ENCODE measurements at places on chromosomes 1 and 21.

GRCh38 chr21:27649762-27650161 is 682.9 kb upstream of the ADAMTS5 start:
- DNase-seq = no peak

DNA sequence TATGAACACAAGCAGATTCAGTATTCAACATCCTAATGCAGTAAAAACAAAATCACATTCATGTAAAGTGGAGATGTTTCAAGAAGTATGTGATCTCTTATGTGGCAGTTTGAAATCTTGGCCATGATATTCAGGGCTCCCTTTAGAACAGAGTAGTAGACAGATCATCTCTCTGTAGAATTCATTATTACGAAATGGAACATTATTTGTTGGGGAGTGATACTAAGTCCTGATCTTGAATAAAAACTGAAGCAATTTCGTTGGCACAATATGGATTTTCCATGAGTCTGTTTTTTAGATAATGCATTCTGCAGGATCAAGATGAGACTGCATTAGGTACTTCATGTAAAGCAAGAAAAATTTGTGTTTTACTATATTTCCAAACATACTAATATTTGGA is 264.4 kb upstream of the NRIP1 start:
- DNase-seq = no peak

- DNase-seq = no peak
Observed at GRCh38 chr21:40757366-40757765, 89.6 kb downstream of the DSCAM start.

- DNase-seq = no peak
Observed at GRCh38 chr1:40627987-40628902, 37.2 kb downstream of the RIMS3 start.

DNA sequence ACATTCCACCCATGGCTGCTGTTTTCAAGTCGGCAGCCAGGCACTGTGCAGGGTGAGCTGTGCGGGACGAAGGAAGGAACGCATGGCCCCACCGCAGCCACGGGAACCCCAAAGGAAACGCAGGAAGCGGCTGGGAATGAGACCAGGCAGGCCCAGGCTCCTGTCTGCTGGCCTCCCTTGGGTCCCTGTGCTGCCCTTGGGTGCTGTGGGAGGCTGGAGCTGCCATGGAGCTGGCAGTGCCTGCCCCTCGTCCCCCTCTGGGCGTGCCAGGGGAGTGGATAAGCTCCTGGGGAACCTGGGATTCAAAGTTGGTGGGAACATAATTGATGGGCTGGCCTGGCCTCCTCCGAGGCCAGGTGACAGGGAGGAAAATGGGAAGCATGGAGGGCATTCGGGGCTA is 5.3 kb upstream of the KRTAP10-4 start:
- DNase-seq = no peak

- no peak for DNase-seq
Observed at GRCh38 chr1:119987686-119988085, 81.8 kb downstream of the NOTCH2 start.

DNA sequence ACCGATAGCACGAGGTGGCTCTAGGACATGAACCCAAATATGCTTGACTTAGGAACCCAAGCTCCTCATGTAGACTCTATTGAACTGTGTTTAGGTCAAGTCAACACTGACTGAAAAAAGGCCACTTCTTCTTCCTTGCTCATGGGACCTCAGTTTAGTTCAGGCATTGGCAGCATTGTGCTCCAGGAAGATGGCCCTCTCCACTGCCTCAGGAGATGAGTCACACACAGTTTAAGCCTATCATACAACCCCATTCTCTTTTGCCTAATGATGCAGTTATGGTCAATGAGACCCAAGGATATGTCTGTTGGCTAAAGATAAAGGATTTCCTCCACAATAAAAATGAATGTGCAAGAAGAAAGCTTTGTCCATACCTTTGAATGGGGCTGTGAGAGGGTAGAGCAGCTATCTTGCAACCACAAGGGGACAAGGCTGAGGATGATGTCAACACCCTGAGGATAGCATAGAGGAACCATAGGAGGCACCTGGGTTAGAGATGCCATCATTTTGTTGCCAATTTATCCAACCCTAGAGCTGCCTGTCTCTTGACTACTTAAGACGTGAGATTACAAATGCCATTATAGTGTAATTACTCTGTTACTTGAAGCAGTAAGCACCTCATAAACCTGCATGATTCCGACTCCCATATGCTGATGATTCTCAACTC is 3.0 kb upstream of the TRIM63 start:
- no peak for DNase-seq

- DNase-seq = no peak
Observed at GRCh38 chr1:180542113-180542837, 16.5 kb upstream of the OVAAL start.

GRCh38 chr21:36735724-36736320 is 36.9 kb downstream of the SIM2 start:
- no peak for DNase-seq

GRCh38 chr1:46446646-46447498 is 42.8 kb upstream of the DMBX1 start:
- peak; percentile 6 for DNase-seq

GRCh38 chr1:226863446-226863845 is 7.0 kb upstream of the PSEN2 start:
- DNase-seq = peak; percentile 39

Data from skeletal muscle cell (primary cell).